ENCODE measurements at places on chromosomes 7 and 10. TPM values are rescaled to one million over a fixed set of nuclear protein-coding genes. Genes with fewer than 3 reads are reported as not detected.

Gene PTF1A
- total RNA-seq, result not detected

- no peak for DNase-seq
These were observed 80.5 kb upstream of the RNF32 start for GRCh38 chr7:156560075-156560474.

Gene FAM13C
- not detected for total RNA-seq

Gene OR2A14
- not detected for total RNA-seq

DNA sequence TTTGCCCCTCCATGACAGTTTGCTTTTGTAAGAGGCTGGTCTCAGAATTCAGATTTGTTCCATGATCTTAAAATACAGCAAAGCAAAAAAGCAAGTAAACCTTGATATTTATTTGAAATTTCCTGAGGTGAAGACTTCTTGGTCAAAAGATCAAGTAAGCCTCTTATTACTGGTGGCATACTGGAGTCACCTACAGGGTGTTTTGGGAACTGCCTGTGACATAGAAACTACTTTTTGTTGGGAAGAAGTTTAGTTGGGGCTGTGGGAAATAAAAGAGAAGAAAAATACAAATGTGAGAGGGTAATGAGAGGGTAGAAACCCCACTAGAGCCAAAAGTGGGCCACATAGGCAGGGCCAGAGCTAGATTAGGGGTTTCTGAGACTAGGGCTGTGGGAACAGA is 217.9 kb downstream of the OTUD1 start:
- no peak for DNase-seq

DNA sequence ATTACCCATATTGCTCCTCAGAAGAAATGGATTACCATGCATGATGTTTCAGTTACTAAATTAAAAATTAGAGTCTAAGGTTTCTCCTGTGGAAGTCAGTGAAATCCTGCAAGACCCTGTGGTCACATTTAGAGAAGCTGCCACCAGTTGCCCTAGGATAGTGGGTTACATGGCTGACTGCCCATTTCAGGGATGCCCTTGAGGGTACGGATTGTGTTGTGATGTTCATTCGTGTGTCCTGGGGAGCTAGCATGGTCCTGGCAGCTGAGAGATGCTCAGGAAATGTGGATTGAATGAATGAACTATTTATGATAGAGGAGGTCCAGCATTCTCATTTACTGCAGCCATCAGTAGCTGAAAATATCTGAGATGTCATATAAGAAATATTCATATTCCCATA is 55.1 kb downstream of the TMEM178B start:
- DNase-seq, result no peak

DNA sequence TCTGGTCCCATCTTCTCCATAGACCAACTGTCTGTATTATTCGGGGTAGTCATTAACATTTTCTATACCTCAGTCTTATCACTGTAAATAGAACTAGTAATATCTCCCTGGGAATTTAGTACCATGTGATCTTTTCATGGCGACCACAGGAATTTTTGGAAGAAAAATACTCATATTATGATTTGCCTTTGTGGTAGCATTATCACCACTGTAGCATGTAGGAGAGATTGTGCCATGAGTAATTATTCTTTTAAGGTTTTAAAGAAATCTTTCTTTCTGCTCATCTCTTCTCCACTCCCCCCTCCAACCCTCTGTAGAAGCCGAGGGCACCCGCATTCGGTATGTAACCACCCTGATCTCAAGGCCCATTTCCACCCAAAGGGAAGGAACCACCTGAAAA is 25.0 kb downstream of the ZNF365 start:
- DNase-seq, result no peak

DNA sequence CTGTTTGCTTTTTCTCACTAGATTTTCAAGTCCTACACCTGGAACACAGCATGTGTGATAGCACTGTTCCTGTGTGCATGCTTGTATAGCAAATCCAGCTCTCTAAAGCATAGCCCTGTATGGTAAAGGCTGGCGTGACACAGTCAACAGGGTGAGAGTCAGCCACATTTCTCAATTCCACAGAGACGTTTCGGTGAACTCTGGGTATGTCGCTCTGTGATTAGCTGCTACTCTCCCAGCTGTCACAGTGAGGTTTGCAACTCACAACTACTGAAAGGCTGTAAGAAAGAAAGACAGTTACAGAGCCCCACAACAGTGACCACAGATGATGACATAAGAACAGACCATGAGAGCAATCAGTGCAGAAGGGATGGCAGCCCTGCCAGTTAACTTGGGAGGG is 170.6 kb upstream of the IMMP2L start:
- no peak for DNase-seq

- no peak for DNase-seq
These were observed 354.8 kb upstream of the CELF2 start for GRCh38 chr10:10662716-10663408.

Gene DGKB
- total RNA-seq, result not detected

Gene GLRX3
- total RNA-seq, result 129 TPM

DNA sequence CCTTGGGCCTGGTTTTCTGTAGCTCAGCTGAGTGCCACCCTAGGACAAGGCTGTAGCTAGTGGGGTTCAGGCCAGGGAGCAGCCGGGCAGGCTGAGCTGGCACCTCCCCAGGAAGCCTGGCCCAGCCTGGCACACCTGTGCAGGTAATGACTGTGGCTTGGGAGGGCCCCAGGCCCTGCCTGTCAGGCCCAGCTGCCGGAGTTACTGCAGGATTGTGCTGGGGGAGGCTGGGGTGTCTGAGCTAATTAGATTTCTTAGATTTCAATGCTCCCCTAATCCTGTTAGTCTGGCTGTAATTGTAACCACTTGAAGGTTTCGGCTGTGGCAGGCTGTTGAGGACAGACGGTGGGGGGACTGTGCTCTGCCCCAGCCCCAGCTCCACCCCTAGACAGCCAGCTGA is 6.0 kb downstream of the ZMIZ1 start:
- no peak for DNase-seq

GRCh38 chr7:43124388-43124787 is 11.9 kb downstream of the HECW1 start:
- DNase-seq, result no peak

DNA sequence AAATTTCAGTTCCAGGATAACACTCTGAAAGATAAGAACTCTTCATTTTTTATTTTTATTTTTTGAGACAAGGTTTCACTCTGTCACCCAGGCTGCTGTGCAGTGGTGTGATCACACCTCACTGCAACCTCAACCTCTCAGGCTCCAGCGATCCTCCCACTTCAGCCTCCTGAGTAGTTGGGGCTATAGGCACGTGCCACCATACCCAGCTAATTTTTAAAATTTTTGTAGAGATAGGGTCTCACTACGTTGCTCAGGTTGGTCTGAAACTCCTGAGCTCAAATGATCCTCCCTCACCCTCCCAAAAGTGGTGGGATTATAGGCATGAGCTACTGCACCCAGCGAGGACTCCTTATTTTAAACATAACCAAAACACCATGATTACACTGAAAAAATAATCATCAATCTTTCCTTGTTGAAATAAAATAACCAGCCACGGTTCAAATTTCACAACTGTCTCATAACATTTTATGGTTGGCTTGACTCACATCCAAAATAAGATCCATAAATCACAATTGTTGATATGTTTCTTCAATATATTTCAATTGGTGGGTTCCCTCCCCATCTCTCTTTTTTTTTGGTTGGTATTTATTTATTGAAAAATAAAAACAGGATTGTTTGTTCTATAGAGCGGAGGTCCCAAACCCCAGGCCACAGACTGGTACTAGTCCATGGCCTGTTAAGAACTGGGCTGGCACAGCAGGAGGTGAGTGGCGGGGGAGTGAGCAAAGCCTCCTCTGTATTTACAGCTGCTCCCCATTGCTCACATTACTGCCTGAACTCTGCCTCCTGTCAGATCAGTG is 60.1 kb upstream of the FAM171A1 start:
- DNase-seq, result no peak

Gene HOGA1
- total RNA-seq, result not detected

Gene HTR7
- total RNA-seq, result not detected

Gene ZNF282
- 49.4 TPM for total RNA-seq

- no peak for DNase-seq
These were observed 13.5 kb upstream of the RPEL1 start for GRCh38 chr10:103232131-103232673.

- DNase-seq, result no peak
These were observed 167.9 kb upstream of the SLC26A5 start for GRCh38 chr7:103613655-103614642.

GRCh38 chr10:26220901-26221300 is 4.3 kb downstream of the GAD2 start:
- no peak for DNase-seq

DNA sequence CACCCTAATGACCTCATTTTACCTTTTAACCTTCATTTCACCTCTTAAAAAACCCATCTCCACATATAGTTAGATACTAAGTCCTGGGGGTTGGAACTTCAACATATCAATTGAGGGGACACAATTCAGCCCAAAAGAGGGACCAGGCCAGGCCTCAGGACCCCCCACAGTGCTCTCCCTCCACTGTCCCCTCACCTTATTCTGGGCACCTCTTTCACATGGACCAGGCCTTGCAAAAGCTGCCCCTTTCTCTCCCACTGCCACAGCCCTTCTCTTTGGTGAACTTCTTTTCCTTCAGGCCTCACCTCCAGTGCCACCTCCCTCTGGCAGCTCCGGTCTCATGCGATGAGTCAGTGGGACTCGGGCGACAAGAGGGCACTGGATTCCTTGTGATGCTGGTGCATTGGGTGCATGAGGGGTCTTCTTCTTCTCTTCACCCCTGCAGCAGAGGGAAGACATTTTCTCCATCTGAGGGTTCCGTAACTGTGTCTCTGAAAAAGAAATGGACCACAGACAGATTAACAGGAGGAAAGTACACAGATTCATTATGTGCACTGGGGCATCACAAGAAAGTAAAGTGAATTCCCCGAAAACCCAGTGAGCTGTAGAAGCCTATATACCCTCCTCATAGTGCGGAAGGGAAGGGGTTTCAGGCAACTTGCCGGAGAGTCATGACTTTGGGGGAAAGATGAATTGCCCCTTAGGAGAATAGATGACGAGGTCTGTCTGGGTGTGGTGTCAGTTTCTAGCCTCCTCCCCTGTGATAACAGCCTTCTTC is 288.7 kb upstream of the IGFBP3 start:
- no peak for DNase-seq
